T-cell (primary cell): ENCODE measurements at places on chromosomes 7 and 10. TPM values are rescaled to one million over a fixed set of nuclear protein-coding genes. Genes with fewer than 3 reads are reported as not detected.

MMD2 gene
- not detected for total RNA-seq

GRCh38 chr7:42548816-42549611 is 312.0 kb upstream of the GLI3 start:
- H3K4me1 ChIP-seq = no peaks in the 10 kb centered on the region
- H3K27ac ChIP-seq = no peak overlapping the region
- no peaks in the 10 kb centered on the region for H3K36me3 ChIP-seq
- DNase-seq = no peak

CTTNBP2 gene
- total RNA-seq = 0.16 TPM

GFRA1 gene
- total RNA-seq = not detected

DNA sequence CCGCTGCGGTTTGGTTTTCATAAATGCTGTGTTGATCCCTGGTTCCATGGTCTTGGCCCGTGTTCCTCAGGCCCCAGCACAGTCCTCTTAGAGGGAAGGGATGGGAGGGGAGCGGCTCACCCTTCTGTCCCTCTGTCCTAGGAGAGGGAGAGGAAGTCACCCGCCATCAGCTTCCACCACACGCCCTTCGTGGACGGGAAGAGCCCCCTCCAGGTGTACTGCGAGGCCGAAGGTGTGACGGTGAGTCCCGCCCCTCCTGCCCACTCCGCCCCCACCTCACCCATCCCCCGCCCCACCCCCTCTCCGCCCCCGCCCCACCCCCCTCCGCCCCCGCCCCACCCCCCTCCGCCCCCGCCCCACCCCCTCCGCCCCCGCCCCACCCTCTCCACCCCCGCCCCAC is 37.5 kb upstream of the DPYSL4 start:
- no peak overlapping the region for H3K4me3 ChIP-seq
- no peaks in the 10 kb centered on the region for H3K27me3 ChIP-seq
- no peak for DNase-seq
- H3K4me1 ChIP-seq = no peaks in the 10 kb centered on the region
- H3K27ac ChIP-seq = no peak overlapping the region

GRCh38 chr10:102635377-102635776 is 8.9 kb upstream of the TRIM8 start:
- no peak overlapping the region for H3K4me3 ChIP-seq
- H3K27ac ChIP-seq = peak overlapping the region; percentile 37
- peaks cover 5% of the 10 kb centered on the region for H3K36me3 ChIP-seq

DNA sequence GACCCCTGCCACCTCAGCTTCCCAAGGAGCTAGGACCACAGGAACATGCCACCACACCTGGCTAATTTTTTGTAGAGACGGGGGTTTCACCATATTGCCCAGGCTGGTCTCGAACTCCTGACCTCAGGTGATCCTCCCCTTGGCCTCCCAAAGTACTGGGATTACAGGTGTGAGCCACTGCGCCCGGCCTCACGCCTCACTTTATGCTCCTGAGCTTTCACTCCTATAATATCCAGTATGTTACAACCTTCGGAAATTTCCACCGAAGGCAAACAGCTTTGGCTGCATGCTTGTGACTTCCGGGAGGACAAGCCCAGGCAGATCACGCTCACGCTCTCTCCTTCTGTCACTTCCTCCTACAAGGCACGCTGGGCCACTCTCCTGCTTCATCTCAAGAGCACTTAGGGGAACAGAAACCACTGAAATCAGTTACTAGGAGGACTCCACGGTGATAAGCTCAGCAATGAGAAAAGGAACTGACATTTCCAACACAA is 4.4 kb upstream of the MAD1L1 start:
- H3K4me3 ChIP-seq = no peak overlapping the region
- no peaks in the 10 kb centered on the region for H3K27me3 ChIP-seq
- no peaks in the 10 kb centered on the region for H3K4me1 ChIP-seq
- DNase-seq = no peak
